ENCODE measurements at places on chromosomes 2 and 18. TPM values are rescaled to one million over a fixed set of nuclear protein-coding genes. Genes with fewer than 3 reads are reported as not detected.

The IL36RN gene
- not detected for total RNA-seq

The SP140L gene
- total RNA-seq, result 9.2 TPM

The GPR148 gene
- total RNA-seq, result not detected

The REG3A gene
- not detected for total RNA-seq

The LRRFIP1 gene
- 52.2 TPM for total RNA-seq

The LYG2 gene
- not detected for total RNA-seq

The NGEF gene
- 1.1 TPM for total RNA-seq

The RBM44 gene
- 0.18 TPM for total RNA-seq

The MRPS5 gene
- total RNA-seq, result 27.6 TPM

The MAP3K19 gene
- not detected for total RNA-seq

The ERBB4 gene
- not detected for total RNA-seq

The MOGAT1 gene
- not detected for total RNA-seq

The SMYD1 gene
- not detected for total RNA-seq

The MATN3 gene
- total RNA-seq, result 1.1 TPM

The IRS1 gene
- total RNA-seq, result 21.1 TPM

The ATG16L1 gene
- total RNA-seq, result 26.9 TPM

The SCTR gene
- total RNA-seq, result not detected

The TXNDC2 gene
- 0.18 TPM for total RNA-seq

The C2orf81 gene
- total RNA-seq, result under 0.01 TPM

The AQP12B gene
- total RNA-seq, result not detected

The TOGARAM2 gene
- 0.28 TPM for total RNA-seq
